SK-MEL-5 (cell line): ENCODE measurements at places on chromosomes 11 and 22. TPM values are rescaled to one million over a fixed set of nuclear protein-coding genes. Genes with fewer than 3 reads are reported as not detected.

DNA sequence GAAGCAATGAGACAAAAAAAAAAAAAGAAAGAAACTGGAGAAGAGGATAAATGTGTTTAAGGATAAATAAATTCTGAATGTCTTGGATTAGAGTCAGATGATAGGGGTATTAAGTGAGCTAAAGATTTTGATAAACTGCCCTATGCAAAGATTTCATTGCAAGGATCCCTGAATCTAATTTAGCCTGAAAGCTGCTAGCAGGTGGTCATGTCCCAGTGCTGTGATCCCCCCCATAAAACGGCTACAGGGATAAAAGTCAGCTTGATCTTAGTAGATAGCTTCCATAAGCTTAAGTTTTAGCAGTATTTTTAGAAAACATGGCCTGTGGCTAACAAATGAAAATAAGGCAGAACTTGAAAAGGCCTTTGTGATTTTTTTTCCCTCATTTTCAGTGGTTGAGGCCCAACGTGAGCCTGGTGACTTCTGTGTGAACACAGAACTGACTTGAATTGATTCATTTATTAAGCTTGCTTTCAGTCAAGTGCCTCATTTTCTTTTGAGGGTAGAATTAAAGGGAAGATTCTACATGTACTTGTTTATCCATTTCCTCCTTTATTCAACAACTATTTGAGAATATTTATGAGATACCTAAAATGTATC, 44.5 kb downstream of the CD44 start:
- DNase-seq: peak; percentile 88

MS4A6E gene
- total RNA-seq: not detected in 2 replicates

- no peak for DNase-seq
Observed at GRCh38 chr11:3920148-3920852, 64.8 kb downstream of the STIM1 start.

GRCh38 chr11:92388380-92388779, 163.8 kb downstream of the FAT3 start:
- no peak for DNase-seq

YAP1 gene
- total RNA-seq: 28.4 and 29.9 TPM in 2 replicates
